ENCODE measurements at places on chromosomes 4 and X. TPM values are rescaled to one million over a fixed set of nuclear protein-coding genes. Genes with fewer than 3 reads are reported as not detected.

Gene CXXC4
- total RNA-seq, result 10.6 TPM

Gene ZNF711
- total RNA-seq, result 10.8 TPM

DNA sequence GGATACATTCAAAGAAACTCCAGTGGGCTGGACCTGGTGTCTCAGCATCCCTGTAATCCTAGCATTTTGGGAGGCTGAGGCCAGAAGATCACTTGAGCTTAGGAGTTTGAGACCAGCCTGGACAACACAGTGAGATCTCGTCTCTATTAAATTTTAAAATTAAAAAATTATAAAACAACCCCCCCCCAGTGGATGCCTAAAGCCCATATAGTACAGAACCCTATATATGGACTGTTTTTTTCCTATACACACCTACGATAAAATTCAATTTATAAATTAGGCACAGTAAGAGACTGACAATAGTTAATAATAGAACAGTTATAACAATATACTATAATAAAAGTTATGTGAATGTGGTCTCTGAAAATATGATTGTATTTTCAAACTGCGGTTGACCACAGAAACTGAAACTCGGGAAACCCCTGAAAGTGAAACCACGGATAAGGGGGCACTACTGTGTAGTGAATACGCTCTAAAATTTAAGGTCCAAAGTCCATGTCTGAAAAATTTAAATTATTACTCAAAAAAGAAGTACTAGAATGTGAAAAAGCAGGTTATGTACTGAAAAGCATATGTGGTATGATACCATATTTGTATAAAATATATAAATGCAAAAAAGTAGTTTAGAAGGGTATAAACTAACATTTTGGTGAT, 2.0 kb downstream of the SMIM14 start:
- peak; percentile 19 for DNase-seq
- no peaks in the 10 kb centered on the region for H3K36me3 ChIP-seq
- peaks cover 17% of the 10 kb centered on the region for H3K4me1 ChIP-seq
- no peaks in the 10 kb centered on the region for H3K27me3 ChIP-seq
- peak overlapping the region; percentile 96 for H3K4me3 ChIP-seq

Gene PABPC4L
- total RNA-seq, result 0.58 TPM

GRCh38 chr4:55503169-55503568, 43.5 kb downstream of the CLOCK start:
- peak overlapping the region; percentile 74 for H3K27ac ChIP-seq
- peaks cover 10% of the 10 kb centered on the region for H3K4me1 ChIP-seq
- H3K27me3 ChIP-seq, result no peaks in the 10 kb centered on the region
- DNase-seq, result peak; percentile 72

- peak within 1 kb of the TSS; percentile 97 for H3K4me3 ChIP-seq
- peaks cover 11% of the 10 kb centered on the region for H3K4me1 ChIP-seq
- H3K36me3 ChIP-seq, result peaks cover 9% of the 10 kb centered on the region
- H3K27ac ChIP-seq, result peak within 1 kb of the TSS; percentile 99
- H3K27me3 ChIP-seq, result no peaks in the 10 kb centered on the region
Measured at GRCh38 chr4:94207469-94208224, at the start of gene SMARCAD1. SMARCAD1 (plus strand) TSS chr4:94207865; CDS start chr4:94208395, 530 bp downstream.

- H3K36me3 ChIP-seq, result no peaks in the 10 kb centered on the region
- H3K4me1 ChIP-seq, result no peaks in the 10 kb centered on the region
- no peak overlapping the region for H3K27ac ChIP-seq
- peaks cover 6% of the 10 kb centered on the region for H3K27me3 ChIP-seq
- no peak overlapping the region for H3K4me3 ChIP-seq
Measured at GRCh38 chr4:186297013-186297645, 31.1 kb downstream of the F11 start.

Gene CSN3
- not detected for total RNA-seq

Gene RAB40AL
- not detected for total RNA-seq

GRCh38 chr4:75655562-75655961, 17.6 kb downstream of the G3BP2 start:
- peaks cover 2% of the 10 kb centered on the region for H3K4me1 ChIP-seq
- no peaks in the 10 kb centered on the region for H3K27me3 ChIP-seq
- H3K4me3 ChIP-seq, result no peak overlapping the region

DNA sequence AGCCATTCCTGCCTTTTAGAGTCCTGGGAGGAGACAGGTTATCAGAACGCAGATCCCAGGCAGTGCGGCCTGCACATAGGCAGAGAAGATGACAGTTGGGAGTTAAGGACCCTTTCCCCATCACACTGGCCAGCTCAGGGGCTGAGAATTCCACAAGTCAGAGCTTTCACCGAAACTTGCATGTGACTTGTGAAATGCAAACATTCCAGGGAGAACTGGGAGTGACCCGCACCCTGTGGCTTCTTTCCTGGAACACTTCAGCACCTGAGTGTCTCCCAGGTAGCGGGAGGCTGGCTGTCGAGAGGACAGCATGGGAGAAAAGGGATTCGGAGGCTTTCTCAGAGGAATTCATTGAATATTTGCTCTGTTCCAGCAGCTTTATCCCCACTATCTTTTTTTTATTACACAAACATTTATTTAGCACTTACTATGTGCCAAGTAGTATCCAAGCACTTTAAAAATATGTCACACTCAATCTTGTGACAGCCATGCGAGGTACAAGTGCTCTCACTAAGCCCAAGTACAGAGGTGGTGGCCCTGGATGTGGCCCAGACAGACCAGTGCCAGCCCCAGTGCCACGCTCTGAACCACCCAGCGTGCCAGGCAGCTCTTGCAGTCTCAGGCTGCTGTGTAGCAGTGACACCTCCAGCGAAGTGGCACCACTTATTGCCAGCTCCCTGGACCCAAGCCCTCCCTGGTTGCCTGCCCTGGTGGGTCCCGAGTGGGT, 100.5 kb downstream of the PHKA2 start:
- H3K36me3 ChIP-seq, result no peaks in the 10 kb centered on the region
- DNase-seq, result no peak
- H3K4me1 ChIP-seq, result peaks cover 12% of the 10 kb centered on the region
- H3K27ac ChIP-seq, result no peak overlapping the region
- H3K27me3 ChIP-seq, result no peaks in the 10 kb centered on the region

GRCh38 chrX:42524379-42524778, 253.6 kb downstream of the PPP1R2C start:
- no peaks in the 10 kb centered on the region for H3K27me3 ChIP-seq
- peak overlapping the region; percentile 90 for H3K27ac ChIP-seq
- peaks cover 17% of the 10 kb centered on the region for H3K4me1 ChIP-seq
- H3K4me3 ChIP-seq, result no peak overlapping the region
- DNase-seq, result peak; percentile 82

Gene HGFAC
- 0.52 TPM for total RNA-seq

- H3K36me3 ChIP-seq, result no peaks in the 10 kb centered on the region
- H3K4me3 ChIP-seq, result peak overlapping the region; percentile 76
- no peaks in the 10 kb centered on the region for H3K27me3 ChIP-seq
- H3K27ac ChIP-seq, result peak overlapping the region; percentile 70
Measured at GRCh38 chrX:103919270-103919637, 43.2 kb upstream of the TMSB15B start.

- H3K27ac ChIP-seq, result no peak overlapping the region
- peak; percentile 91 for DNase-seq
- no peaks in the 10 kb centered on the region for H3K36me3 ChIP-seq
- no peaks in the 10 kb centered on the region for H3K27me3 ChIP-seq
- H3K4me1 ChIP-seq, result peaks cover 10% of the 10 kb centered on the region
Measured at GRCh38 chr4:56786955-56787354, 34.5 kb downstream of the SPINK2 start.

Gene DCAF12L1
- not detected for total RNA-seq

Gene GC
- total RNA-seq, result not detected

GRCh38 chr4:80608281-80608980, 272.9 kb downstream of the CFAP299 start:
- H3K4me3 ChIP-seq, result no peak overlapping the region
- peak; percentile 57 for DNase-seq
- H3K4me1 ChIP-seq, result peaks cover 5% of the 10 kb centered on the region
- no peak overlapping the region for H3K27ac ChIP-seq
- no peaks in the 10 kb centered on the region for H3K27me3 ChIP-seq
- H3K36me3 ChIP-seq, result no peaks in the 10 kb centered on the region

DNA sequence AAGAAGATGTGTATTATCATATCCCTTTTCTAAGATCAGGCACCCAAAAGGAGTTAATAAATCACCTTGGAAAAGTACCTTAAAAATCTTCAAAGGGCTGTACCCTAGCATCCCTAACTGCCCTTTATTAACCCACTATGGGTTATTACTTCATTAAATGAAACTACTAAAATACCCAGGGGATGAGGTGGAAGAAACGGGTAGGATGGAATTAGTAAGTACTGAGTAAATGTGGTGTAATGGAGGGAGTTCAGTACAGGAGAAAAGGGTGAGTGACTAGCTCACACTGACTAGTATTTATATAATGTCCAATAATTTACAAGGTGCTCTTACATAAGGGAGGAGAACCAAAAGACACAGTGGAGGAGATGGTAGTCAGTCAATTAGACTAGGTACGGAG, 51.0 kb upstream of the RASGEF1B start:
- H3K27me3 ChIP-seq, result no peaks in the 10 kb centered on the region
- DNase-seq, result no peak
- no peak overlapping the region for H3K27ac ChIP-seq
- H3K4me3 ChIP-seq, result no peak overlapping the region
- H3K36me3 ChIP-seq, result no peaks in the 10 kb centered on the region
- H3K4me1 ChIP-seq, result no peaks in the 10 kb centered on the region

Gene ALB
- 0.75 TPM for total RNA-seq

Gene MEPE
- total RNA-seq, result not detected

Gene AKAP14
- not detected for total RNA-seq

DNA sequence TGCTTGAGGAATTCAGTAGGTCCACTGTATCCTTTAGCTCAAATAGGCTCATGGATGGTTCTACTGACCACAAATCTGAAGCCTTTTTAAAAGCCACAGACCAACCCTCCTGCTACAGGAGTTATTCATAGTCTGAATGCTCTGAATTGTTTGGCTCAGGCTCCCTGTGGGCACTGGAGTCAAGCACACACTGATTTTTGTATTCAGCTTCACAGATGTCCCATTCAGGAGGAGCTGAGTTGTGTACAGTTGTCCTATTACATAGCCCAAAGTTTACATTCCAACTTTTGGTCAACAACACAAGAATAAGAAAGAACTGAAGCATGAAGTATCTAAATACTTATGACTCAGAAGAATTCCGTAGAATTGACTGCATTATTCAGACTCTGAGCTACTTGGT, 243.9 kb downstream of the UNC5C start:
- no peak overlapping the region for H3K4me3 ChIP-seq
- H3K36me3 ChIP-seq, result no peaks in the 10 kb centered on the region
- no peaks in the 10 kb centered on the region for H3K27me3 ChIP-seq
- no peak overlapping the region for H3K27ac ChIP-seq
- peaks cover 7% of the 10 kb centered on the region for H3K4me1 ChIP-seq
- DNase-seq, result peak; percentile 94

Gene MCF2
- total RNA-seq, result 0.27 TPM

Gene LIN54
- 9.6 TPM for total RNA-seq

GRCh38 chr4:59608466-59608865, 1591.7 kb upstream of the ADGRL3 start:
- no peak overlapping the region for H3K4me3 ChIP-seq
- DNase-seq, result peak; percentile 50
- no peaks in the 10 kb centered on the region for H3K27me3 ChIP-seq
- H3K36me3 ChIP-seq, result no peaks in the 10 kb centered on the region

Gene SPARCL1
- total RNA-seq, result 0.34 TPM

GRCh38 chr4:38332699-38333098, 331.3 kb upstream of the KLF3 start:
- DNase-seq, result no peak
- H3K27ac ChIP-seq, result no peak overlapping the region
- H3K4me3 ChIP-seq, result no peak overlapping the region
- no peaks in the 10 kb centered on the region for H3K36me3 ChIP-seq

DNA sequence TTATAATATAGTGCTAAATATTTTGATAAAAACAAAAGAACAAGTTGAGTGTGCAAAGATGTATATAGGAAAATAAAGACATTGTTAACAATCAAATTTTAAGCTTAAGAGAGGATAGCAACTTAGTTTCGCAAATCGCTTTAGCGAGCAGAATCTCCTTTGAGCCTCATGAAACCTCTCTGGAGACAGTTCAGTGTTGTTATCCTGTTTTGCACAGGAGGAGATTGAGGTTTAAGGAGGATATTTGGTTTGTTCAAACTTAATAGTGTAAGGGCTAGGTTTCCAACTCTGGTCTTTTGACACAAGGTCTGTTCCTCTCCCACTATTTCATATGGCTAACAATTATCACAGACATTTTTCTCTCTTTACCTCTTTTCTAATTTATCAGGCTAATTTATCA, 1848.5 kb upstream of the TENM3 start:
- H3K4me3 ChIP-seq, result no peak overlapping the region
- no peaks in the 10 kb centered on the region for H3K36me3 ChIP-seq
- DNase-seq, result no peak
- no peak overlapping the region for H3K27ac ChIP-seq
- no peaks in the 10 kb centered on the region for H3K27me3 ChIP-seq

- H3K27me3 ChIP-seq, result no peaks in the 10 kb centered on the region
- H3K36me3 ChIP-seq, result no peaks in the 10 kb centered on the region
- no peak overlapping the region for H3K27ac ChIP-seq
- no peak overlapping the region for H3K4me3 ChIP-seq
- no peaks in the 10 kb centered on the region for H3K4me1 ChIP-seq
- DNase-seq, result no peak
Measured at GRCh38 chrX:110294087-110294486, 23.8 kb downstream of the AMMECR1 start.

Gene SPANXA2
- not detected for total RNA-seq

GRCh38 chr4:61521451-61521850, 321.3 kb downstream of the ADGRL3 start:
- peak; percentile 74 for DNase-seq
- no peaks in the 10 kb centered on the region for H3K27me3 ChIP-seq
- H3K4me3 ChIP-seq, result no peak overlapping the region
- H3K27ac ChIP-seq, result peak overlapping the region; percentile 64
- H3K36me3 ChIP-seq, result no peaks in the 10 kb centered on the region

- H3K27me3 ChIP-seq, result no peaks in the 10 kb centered on the region
- H3K27ac ChIP-seq, result peak within 1 kb of the TSS; percentile 92
- H3K36me3 ChIP-seq, result no peaks in the 10 kb centered on the region
- peaks cover 12% of the 10 kb centered on the region for H3K4me1 ChIP-seq
- H3K4me3 ChIP-seq, result peak within 1 kb of the TSS; percentile 77
Measured at GRCh38 chr4:177441803-177442622, at the start of gene AGA. AGA (minus strand) TSS chr4:177442437; CDS start chr4:177442375, 62 bp downstream.

Gene BANK1
- 2.0 TPM for total RNA-seq

DNA sequence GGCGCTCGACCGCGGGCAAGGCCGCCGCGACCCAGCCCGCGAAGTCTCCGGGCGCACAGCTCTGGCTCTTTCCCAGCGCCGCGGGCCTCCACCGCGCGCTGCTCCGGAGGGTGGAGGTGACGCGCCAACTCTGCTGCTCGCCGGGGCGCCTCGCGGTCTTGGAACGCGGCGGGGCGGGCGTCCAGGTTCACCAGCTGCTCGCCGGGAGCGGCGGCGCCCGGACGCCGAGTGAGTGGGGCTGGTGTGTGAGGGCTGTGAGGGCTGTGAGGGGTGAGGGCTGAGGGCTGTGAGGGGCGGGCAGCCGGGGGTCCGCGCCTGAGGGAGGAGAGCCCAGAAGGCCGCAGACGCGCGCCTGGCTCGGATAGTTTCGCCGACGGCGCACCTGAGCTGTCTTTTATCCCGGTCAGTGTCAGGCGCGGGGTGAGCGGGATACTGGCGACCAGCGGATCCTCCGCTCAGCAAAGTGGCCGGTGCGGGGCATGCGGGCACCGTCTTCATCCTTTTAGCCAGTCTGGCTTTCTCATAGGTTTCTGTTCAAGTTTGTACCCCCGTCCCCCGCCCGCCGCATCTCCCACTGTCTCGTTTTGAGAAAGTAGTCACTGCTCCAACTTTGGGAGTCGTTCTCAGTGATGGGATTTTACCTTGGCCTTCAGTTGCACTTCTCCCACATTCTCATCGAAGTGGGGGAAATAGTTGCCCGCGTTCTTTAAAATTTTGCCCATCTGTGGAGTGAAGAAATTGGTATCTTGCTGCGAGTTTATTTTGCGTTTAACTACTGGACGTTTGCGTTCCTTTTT, 586 bp downstream of the HERC5 start:
- H3K4me1 ChIP-seq, result no peaks in the 10 kb centered on the region
- H3K4me3 ChIP-seq, result peak overlapping the region; percentile 59
- DNase-seq, result peak; percentile 8
- H3K36me3 ChIP-seq, result no peaks in the 10 kb centered on the region

Gene MTNR1A
- 0.34 TPM for total RNA-seq

Gene SPANXB1
- total RNA-seq, result not detected

Gene NRK
- total RNA-seq, result 18.3 TPM
